Stimulated activated CD4-positive, alpha-beta T cell treated with anti-CD3 and anti-CD28 coated beads, Interleukin-15, amount 100 ng/mL, for 1 hour (primary cell): ENCODE measurements at places on chromosomes 7 and 10.

GRCh38 chr7:10770176-10770575 is 203.5 kb upstream of the PHF14 start:
- DNase-seq: no peak

DNA sequence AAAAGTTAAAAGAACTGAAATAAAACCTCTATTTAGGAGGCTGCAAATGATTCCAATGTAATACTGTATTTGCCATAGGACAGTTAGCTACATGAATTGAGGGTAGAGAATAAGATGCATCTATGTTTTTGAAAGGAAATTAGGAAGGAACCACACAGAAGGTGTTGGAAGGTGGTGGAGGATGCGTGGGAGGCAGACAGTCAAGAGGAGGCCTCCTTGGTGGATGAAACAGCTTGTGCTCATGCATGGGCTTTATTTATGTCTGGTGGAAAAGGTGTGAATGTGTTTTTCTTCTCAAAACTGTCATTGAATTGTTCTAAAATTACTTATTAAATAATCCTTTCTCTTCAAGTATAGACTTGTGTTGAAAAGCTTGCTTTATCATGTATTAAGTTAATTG is 314.4 kb upstream of the NPSR1 start:
- DNase-seq: no peak

- no peak for DNase-seq
These were observed 17.6 kb downstream of the C10orf62 start for GRCh38 chr10:97607095-97607636.

- no peak for DNase-seq
These were observed 78.6 kb downstream of the FAM53B start for GRCh38 chr10:124665558-124665957.

DNA sequence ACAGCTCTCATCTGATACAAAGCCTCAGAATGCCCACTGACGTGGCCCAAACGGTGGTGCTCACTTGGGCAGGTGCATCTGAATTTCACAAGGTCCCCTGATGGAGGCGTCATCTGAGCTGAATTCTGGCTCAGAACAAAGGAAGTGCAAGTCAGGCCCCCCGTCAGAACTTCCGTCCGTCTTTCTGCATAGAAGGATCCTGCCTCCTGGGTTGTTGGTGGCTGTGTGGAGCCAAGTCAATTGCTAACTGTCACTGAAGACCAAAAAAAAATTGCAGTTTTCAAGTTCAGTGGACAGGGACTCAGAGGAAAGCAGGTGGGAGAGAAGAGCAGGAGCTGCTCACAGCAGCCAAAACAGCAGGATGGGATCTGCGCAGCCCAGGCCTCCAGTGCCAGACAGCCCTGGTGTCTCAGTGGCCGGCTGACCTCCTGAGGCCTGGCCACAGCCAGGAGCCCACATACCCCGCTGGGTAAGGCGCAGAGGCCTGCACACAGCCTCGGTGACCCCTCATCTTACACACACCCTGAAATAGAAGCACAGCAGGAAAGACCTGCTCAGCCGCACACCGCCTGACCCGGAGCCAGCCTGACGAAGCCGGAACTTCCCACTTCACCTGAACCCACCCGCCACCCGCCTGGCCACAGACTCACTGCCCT is 49.4 kb downstream of the PYROXD2 start:
- no peak for DNase-seq

DNA sequence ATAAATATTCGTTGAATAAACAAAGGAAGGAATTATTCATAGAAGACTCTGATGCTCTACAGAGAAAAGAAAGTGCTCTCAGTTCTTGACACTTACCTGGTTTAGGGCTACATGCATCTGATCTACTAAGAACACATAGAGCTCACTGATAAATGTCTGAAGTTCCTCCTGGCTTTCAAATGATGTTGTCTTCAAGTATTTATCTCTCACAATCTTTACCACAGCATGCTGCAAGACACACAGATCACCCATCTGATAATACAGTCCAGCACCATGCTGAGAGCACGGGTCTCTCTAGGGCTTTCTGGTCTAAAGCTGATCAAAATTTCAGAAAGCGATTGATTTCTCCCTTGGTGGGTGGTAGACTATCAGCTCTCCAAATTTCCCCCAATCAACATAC is 44.5 kb upstream of the MRPS16 start:
- DNase-seq: no peak

DNA sequence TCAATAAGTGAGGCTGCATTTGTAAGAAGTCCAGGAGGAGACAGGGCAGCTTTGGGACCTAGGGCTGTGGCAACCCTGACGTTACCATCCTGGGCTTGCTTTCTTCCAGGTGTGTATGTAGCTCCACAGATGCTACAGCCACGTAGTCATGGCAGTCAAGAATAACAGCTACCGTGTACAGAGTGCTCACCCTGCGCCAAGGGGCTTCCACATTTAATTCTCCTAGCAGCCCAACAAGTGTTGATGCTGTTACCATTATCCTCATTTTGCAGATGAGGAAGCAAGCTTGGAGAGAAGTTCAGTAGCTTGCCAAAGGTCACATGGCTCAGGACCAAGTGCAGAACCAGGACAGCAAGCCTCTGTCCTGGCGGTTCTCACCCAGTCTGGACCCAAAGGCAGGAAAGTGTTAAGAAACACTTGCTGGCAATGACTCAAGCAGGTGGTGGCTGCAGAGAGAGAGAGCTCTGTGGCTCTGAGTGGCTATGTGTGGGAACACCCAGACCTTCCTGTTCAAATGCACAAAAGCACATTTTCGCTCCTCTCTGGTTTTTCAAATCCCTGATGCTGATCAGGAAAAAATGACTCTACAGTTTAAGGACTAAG is 89.8 kb downstream of the CREM start:
- DNase-seq: no peak

DNA sequence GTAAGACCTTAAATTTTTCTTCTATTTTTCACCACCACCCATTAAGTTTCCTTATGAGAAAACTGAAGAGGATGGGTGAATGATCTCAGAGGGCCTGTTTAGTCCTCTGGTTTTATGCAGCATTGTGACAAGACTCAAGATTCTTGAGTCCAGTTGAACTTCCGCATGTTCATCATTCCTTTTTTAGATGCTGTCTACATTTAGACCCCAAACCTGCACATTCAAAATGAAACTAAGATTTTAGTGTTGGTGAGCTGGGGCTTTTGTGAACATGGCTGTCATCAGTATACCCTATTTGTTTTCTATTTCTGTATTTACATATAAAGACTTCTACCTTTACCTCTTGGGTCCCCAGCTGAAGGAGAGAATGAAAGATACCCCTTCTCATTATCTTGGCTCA is 31.1 kb downstream of the NET1 start:
- no peak for DNase-seq

DNA sequence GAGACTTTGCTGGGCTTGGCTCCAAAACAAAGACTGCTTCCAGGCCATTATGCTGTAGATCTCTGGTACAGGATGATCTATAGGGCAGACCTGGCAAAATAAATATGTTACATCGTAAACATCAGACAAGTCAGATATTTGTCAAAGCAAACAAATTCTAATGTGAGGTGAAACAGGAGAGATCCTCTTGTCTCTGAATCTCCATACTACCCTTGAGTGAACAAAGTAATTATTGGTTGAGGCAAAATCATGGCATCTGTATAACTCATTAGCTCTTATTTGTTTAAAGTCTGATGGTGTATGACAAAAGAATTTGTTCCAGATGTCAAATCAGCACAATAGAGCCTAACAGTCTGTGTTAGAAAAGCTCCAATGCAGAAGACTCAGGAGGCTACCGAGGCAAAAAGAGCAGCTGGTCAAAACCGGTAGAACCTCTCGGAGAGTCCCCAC is 1291.5 kb downstream of the TYW1 start:
- no peak for DNase-seq

- DNase-seq: no peak
These were observed 51.7 kb downstream of the SVOPL start for GRCh38 chr7:138649506-138649905.

GRCh38 chr10:91251430-91252056 is 31.1 kb downstream of the PCGF5 start:
- no peak for DNase-seq

- no peak for DNase-seq
These were observed 557.1 kb downstream of the KCNMA1 start for GRCh38 chr10:77080361-77081027.

DNA sequence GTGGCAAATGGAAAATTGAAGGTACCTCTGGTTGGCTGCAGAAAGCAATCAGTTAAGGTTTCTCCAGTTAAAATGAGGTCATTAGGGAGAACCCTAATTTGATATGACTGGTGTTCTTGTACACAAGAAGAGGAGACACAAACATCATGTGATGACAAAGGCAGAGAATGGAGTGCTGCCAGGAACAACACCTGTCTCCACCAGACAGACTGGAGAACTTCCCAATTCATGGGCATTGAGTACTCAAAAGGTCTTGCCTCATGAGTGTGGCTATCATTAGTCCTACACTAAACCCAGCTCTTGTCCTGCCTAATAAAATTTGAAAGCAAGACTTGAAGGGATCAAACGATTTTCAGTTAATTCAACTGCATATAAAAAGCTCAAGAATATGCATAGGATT is 152.6 kb downstream of the PTPN20 start:
- DNase-seq: no peak

- no peak for DNase-seq
These were observed 71.0 kb downstream of the NRP1 start for GRCh38 chr10:33263453-33263852.

DNA sequence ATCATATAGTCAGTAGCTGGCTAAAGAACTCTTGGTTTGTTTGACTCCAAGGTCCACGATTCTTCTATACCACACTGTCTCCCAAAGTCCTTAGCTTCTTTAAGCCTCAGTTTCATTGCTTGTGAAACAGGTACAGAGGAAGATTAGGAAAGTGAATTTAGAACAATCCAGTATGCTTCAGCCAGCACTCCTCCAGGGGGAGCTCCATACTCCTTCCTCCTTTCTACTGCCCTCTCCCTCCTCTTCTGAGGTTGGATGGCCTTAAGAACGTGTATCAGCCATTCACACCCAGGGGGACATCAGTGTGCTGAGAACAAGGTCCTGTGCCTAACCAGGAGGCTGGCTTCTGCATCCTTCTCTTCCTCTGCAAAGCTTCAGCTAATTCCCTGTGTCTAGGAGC is 54.8 kb upstream of the CALD1 start:
- DNase-seq: no peak

DNA sequence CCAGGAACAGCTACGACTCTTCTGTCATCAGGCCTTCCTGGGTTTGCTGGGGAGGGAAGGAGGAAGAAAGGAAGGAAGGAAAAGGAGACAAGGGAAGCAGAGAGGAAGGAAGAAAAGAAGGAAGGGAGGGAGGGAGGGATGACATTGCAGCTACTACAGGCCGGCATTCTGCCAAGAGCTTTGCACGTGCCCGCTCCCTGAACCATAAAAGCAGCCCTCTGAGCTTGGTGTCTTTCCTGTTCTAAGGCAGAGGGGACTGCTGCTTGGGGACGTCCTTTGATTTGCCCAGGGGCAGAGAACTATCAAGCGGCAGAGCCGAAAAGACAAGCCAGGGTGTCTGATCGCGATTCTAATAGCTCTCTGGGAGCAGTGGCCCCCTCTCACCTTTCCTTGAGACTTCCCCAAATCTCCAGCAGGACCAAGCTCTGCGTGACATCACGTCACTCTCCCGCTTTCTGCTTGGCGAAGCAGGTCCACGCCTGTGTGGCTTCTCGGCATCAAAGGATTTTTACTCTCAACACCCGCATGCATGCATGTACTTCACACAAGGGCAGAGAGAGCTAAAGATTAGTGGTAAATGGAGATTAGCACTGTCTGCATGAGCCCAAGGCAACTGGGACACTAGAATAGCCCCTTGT is 167.8 kb upstream of the AUTS2 start:
- DNase-seq: no peak

GRCh38 chr10:33920351-33920750 is 585.9 kb upstream of the NRP1 start:
- DNase-seq: no peak

DNA sequence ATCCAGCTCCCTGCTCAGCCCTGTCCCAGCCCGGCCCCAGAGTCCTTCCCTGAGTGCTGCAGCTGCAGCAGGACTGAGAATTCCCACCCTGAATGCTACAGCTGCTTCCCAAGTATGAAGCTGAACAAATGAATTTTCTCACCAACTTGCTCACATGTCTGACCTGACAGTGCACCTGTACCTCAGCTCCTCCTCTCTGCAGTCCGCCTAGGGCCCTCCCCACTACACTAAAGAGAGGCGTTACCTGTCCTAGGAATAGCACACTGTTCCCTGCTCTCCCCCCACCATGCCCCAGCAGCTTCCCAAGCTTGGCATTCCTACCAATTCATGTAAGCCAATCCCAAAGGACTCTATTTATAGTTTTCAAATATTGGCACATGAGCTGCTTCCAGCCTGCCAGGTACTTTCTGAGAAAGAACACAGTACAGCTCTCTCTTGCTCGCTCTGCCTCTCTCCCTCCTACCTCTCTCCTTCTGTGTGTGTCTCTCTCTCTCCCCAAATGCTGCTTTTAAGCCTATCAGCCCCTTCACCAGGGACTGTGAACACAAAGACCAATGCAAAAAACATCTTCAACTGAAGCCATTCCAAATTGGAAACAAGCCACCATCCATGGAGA is 400.1 kb downstream of the TNS3 start:
- no peak for DNase-seq

DNA sequence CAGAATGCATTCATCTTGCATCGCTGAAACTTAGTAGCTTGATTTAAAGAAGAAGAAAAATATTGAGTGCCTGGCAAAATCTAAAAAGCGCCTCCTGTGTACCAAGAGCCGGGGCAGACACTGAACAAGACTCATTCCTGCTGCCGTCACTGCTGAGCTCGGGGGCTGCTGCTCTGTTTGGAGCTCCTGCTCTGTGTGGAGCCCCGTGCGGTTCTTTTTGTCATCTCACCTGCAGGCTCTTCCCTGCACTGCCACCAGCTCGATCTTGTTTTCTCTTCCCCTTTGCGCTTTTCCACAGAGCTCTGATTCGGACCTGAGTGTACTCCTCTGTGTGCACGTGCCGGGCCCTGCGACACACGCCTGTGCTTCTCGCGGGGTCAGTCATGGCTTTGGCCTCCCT is 462.1 kb upstream of the DPP6 start:
- DNase-seq: no peak

DNA sequence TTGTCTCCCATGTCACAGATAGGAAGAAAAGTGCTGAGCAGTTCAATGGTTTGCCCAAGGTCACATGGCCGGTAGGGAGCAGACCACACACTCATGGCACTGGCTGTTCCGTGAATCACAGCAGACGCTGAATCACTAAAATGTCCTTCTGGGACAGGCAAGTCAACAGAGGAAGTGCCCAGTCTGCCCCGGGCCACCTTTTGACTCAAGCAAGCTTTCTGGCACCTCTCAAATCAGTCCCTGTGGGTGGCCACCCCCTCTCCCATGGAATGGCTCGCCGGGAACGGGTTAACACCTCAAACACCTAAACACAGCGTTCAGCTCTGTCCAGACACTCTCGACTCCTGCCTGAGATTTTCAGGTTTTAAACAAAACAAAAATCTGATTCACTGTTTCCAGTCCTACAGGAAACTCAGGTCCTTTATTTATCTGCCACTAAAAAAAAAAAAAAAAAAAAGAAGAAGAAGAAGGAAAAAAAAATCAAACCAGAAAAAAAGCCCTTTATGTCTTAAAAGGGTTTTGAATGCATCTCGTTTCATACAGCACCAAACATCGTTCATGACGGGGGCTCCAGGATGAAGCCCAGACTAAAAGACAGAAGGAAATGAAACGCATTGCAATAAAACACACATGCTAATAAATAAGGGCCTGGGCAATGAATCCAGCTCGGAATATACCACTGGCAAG is 15.5 kb downstream of the CARD11 start:
- peak; percentile 12 for DNase-seq
